Cortex of kidney (tissue), 1 donor: ENCODE measurements at places on chromosomes 13 and 19.

DNA sequence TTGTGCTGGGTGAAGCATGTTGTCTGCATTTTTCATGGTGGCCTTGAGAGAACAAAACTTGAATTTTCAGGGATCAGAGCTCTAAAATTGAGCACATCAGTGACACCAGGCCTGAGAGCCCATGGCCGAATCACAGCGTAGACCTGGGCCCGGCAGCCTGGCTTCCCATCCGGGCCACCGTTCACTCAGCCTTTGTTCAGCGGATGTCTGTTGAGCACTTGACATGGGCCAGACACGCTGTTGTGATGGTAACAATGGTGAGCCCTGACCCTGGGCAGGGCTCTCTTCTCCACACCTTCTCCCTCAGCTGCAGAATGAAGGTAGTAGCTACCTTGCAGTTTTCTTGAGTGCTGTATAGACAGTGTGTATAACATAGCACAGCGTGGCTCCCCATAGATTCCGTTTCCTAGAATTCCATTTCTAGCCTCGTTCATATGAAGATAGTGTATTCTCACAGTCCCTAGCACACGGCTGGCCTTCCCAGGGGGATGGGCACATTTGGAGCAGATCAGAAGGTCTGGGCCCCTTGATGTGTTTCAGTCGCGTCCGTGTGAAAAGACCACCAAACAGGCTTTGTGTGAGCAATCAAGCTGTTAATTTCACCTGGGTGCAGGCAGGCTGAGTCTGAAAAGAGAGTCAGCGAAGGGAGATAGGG lies 75.3 kb downstream of the RAB20 start:
- DNase-seq, result no peak

DNA sequence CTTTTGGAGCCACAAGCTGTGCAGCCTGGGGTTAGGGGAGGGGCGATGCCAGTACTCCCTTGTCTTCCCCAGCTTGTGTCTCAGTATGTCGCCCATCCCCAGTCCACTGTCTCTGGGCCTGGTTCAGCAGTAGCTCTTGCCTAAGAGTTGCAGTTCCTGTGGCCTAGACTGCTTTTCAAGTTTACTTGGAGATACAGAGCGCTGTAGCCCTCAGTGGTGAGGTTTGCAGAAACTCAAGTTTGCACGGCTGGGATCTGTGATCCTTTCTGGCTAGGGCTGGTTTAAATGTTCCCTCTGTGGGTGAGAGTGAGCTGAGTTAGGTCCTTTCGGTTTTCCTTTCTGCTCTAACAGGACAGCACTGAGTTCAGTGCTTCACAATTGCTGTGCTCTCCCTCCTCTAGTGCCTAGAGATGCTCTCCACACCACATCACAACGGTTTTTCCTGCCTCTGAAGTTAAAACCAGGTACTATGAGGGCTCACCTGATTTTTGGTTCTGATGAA lies 360.6 kb upstream of the TMTC4 start:
- DNase-seq, result no peak

DNA sequence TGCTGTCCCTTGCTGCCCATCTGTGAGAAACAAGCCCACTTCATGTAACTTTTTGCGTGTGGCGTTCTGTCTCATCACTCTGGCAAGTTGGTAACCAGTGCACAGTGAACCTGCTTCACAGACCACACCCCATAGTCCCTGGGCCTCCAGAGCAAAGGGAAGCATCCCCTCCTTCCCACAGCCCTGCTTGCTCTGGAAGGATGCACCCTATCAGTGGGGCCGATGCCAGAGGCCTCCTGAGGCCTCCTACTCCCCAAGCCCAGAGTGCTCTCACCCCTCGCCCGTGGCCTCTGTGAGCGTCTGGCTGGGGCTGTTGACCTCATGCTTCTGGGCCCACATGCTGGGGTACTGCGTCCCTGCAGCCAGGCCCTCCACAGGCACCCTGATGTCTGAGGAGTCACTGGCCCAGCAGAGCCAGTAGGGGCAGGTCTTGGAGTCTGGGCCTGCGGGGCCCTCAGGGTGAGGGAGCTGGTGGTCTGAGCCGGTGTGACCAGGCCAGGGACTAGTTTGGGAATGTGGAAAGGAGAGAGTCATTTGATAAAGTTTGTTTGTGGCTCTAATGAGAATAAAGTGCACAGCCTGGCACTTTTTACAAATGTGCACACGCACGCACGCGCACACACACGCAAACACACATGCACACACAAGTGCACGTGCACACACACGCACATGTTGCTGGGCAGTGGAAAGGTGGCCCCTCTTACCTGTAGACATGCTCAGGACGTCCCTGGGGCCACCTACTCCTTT lies 5.1 kb downstream of the TMEM86B start:
- DNase-seq, result no peak

- DNase-seq, result no peak
These were observed 60.4 kb downstream of the SLITRK6 start for GRCh38 chr13:85738696-85739320.

- DNase-seq, result no peak
These were observed 44.5 kb downstream of the RFX2 start for GRCh38 chr19:6065685-6066374.

DNA sequence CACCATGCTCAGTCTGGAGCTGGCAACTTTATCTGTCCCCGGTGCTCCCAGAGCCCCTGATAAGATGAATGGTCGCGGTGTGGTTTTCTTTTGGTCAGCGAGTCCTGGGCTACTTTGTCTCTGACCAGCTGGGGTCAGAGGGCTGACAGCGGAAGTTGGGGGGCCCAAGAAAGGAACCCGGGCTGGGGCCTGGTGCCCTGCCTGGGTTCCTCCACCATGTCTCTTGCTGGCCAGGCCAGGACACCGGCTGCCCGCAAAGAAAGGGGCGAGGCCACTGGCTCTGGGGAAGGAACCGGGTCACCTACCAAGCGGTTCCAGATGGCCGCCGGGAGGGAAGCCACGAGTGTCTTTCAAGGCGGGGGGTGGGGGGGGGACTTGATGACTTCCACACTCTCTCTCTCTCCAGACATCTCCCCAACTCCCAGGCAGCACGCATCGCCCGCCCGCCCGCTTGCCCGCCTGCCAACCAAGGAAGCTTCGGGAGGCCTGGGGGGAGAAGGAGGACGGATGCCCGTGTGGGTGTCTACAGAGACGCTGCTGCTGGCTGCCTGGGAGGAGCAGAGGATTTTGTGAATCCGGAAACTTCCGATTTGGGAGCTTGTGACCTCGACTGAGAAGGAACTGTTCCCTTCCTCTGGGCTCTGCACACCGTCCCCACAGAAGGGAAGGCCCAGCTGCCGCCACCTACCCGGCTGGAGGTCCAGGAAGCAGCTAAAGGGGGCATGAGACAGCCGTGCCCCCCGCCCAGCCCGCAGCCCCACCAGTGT lies 1.1 kb downstream of the PIP5K1C start:
- DNase-seq, result no peak

DNA sequence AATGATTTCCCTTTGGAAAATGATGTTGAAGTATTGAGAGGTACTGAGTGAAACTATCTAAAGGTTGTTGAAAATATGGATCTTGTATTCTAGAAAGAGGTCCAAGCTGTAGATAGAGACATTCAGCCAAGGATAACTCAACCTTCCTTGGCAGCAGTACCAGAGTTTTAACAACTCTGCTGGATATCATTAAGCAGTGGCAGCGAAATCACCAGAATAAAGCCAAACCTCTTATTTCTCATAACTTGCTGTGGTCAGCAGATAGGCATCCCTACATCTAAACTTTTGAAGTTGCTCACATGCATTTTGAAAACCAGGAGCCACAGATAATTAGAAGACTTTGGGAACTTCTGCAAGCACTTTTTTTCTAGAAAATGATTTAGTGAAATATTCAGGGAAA lies 559.8 kb downstream of the IRS2 start:
- no peak for DNase-seq

DNA sequence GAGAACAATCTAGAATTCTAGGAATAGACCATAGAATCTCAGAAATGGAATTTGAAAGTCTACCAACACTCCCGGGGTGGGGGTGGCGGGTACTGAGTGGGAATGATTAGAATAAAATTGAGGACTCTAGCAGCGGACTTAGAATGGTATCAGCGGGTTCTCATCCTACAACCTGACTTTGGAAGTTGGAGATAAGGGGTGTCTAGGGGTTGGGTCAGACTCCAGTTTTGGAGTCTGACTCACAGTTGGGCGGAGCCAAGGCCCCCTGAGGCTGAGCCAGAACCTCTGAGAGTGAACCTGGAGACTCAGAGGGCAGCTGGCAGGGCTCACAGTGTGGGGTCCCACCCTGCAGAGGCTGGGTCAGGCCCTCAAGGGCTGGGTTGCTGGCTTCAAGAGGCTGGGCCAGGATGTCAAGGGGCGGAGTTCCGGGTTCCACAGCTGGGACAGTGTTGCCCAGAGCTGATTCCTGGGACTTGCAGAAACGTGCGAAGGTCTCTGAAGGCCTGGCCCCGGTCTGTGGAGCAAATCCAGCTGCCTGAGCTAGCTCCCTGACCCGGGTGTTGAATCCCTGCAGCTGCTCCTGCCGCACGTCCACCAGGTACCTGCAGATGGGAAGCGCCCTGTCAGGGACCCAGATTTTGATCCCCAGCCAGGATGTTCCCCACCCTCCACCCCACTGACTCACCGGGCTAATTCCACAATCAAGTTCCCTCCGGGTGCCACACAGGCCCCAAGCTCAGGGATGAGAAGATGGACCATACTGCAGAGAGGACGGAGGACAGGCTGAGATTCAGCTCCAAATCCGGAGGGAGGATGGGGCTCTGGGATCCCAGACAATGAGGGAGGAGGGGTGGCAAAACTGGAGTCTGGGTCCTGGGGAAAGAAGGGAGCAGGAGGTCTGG lies 1.6 kb upstream of the TNNI3 start:
- no peak for DNase-seq

DNA sequence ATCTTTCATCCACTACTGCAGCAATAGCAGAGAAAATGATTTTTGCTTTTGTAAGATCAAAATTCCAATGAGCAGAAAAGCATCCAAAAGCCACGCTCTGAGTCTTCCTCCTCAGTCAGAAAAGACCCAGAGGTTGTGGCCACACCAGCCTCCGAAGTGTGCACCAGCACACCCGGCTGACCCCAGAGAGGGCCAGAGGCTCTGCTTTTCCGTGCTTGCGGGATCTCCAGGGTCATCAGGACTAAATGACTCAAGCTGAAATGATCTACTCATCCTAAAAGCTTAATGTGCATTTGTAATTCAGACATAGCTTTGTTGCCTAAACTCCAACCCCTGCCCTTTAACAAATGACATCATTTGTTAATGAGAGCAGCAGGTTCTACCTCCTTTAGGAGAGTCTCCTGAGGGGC lies 16.5 kb downstream of the RXFP2 start:
- no peak for DNase-seq

DNA sequence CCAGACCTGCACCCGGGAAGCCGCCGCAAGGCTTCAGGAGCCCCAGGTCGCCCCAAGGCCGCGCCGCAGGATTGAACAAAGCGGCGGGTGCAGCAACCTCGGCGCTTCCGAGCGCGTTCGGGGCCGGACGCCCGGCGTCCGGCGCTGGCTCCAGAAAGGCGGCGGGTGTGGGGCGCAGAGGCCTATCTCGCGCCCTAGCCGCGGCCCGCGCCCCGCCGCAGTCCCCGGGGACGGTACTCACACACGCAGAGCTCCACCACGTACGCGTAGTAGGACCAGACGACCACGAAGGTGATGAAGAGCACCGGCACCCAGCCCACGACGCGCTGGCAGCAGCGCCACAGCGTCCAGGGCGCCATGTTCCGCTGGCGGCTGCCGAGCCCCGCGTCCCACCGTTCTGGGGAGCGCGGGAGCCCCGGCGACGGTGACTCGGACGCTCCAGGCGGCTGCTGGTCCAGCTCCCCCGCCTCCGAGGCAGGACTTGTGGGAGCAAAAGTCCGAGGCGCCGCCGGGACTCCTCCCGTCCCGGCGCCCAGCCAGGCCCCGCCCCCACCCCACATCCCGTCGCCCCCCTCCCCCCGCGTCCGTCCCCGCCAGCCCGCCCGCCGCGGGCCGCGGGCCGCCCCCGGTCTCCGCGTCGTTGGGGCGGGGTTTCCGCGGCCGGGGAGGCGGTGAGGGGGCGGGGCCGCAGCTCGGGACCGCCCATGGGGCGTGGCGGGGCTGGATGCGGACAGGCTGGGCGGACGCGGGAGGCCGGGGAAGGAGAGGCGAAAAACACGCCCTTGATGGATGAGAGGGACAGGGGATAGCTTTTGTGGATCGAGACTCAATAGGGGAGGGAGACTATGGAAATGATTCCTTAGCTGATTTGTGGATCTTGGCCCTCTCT lies at the start of gene ZDHHC20:
TSS of gene ZDHHC20 (minus strand) at position 491 of the 889 bp plus-strand sequence. CDS start at position 359, 132 bp downstream.
- peak; percentile 43 for DNase-seq

DNA sequence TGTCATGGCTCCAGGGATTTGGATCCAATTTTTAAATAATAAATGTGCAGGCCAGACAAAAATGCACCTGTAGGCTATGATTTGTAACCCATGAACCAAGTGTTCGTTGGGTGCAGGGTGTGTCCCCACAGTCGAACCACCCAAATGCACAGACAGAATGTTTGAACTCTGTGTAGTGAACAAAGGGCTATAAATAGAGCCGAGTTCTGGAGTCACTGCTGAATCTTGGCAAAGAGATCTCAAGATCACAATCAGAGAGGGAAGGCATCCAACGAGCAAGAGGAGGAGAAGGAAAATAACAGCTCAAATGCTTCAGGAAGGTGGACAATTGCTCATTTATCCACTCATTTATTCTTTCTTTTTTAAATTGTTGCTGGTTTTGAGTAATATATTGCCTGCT lies 547.9 kb downstream of the FGF9 start:
- DNase-seq, result no peak

DNA sequence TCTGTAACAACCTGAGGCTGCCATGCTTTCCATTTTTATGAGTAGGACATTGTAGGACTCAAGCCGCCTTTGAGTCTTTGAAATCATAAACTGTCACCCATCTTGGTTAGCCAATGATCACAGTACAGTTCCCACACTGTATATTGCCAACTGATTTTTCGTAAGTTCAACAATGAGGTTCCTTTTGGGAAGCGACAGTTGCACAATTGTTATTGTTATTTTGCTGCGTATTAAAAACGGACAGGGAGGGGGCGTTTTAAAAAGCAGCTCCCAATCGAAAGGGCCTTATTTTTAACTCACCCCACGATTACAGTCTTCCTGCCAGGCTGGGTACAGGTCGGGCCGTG lies 601 bp downstream of the SLC46A3 start:
- DNase-seq, result no peak

GRCh38 chr13:71828564-71828963 lies 38.4 kb downstream of the DACH1 start:
- no peak for DNase-seq

DNA sequence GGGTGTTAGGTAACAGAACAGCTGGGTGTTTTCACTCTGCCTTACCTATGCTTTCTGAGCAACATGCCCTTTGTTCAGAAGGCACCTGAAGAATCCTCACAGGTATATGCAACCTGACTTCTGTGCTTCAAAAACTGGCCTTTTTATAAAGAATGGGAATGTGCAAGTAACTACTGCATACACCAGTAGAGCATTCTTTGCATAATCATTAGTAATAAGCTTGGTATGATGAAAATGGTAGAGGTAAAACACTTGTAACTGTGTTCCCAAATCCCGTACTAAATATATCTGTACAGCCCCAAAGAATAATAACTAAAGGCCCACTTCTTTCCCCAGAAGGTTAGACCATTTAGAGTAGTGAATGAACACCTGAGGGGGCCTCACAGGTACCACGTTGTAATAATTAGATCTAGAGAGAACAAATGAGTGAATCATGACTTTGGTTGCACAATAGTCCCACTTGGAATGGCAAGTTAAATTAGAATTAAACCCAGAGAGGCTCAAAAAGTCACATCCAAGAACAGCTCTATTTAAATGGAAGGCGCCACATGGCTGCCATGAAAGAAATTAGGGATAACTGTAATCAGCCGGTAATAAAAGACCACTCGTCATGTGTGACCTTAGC lies 413.9 kb downstream of the KLF12 start:
- no peak for DNase-seq
